ENCODE measurements at places on chromosomes 11 and 22.

DNA sequence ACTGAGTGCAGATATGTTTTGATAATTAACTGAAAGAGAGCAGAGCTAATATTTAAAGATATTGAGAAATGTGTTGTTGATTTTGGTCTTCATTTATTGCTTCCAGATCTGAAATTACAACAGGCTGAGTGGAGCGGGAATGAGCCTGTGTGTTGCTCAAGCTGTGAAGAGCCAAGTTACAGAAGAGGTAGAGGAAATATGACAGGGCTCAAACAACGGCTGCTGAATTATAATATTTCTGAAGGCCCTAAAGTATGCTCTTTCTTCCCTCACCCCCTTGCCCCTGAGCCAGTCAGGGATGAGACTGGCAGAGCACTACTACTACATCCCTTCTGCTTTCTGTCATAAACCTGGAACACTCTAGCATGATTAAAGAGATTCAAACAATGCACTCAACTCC lies 115.6 kb downstream of the FANCF start:
- DNase-seq = no peak

GRCh38 chr22:40400159-40400558 lies 29.8 kb downstream of the SGSM3 start:
- DNase-seq = peak; percentile 70

- peak; percentile 65 for DNase-seq
Measured at GRCh38 chr22:46150655-46151477, 540 bp downstream of the PPARA start.

DNA sequence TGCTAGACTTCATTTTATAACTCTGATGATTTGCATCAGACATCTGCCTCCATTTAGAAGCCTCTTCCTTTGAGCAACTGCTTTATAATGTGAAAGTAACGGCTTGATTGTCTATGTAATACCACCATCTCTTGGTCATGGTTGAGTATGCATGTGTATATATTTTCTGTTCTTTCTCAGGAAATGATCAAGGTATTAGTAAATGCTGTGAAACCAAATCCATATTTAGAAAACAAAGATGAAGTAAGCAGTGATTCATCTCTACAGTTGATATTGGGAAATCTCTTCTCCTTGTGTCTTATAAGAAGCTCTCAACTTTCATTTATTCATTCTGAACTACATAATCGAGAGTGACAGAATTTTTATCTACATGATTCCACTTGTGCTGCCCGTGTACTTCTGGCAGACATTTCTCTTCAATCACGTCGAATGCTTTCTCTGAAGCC lies 104.6 kb upstream of the ANO3 start:
- DNase-seq = no peak

GRCh38 chr11:94148189-94148588 lies 19.5 kb downstream of the PANX1 start:
- DNase-seq = no peak

DNA sequence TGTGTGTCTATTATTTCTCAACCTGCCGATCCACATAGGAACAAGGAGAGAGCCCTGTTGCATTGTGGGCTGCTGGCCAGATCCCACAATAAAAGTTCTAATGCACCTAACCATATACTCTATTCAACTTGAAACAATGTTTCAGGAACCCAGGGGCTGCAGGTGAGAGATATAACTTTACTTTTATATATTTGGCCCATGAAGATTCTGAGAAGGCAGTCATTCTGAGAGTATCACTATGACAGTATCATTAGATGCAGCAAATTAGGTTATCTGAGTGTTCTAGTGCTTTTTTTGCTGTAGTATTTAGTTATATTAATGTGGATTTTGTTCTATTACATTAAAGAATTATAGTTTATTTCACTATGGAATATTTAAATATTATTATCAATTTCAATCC lies 655.1 kb upstream of the ARHGAP42 start:
- DNase-seq = no peak

- DNase-seq = no peak
Measured at GRCh38 chr11:48062649-48063048, 82.3 kb downstream of the PTPRJ start.

DNA sequence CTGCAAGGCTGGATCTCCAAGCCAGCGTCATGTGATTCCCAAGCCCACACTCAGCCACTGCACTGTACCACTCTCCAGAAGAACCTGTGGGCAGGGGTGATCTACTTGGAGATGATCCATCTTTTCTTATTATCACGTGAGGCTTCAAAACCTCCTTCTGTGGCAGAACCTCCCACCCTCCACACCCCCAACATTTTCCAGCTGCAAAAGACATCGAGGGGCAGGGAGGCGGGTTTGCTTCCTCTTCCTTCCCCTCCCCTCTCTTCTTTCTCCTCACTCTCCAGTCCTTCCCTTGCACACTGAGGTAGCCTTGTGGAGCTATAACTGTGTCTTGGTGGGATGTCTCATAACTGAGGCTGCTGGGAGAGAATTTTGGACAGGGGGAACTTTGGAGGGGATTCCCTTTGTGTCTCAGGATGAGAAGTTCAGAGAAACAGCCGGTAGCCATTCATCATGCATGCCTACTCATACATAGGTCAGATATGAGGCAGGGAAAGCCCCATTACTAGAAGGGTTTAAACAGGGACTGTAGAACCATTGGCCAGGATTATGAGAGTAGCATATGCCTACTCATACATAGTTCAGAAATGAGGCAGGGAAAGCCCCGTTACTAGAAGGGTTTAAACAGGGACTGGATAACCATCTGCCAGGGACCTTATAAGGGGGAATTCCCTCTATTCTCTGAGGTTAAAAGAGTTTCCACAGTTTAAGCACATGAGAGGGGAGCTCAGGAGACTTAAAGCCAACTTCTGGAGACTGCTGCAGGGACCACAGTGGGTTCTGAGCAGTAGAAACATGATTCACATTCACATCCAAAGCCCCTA lies 420.7 kb upstream of the CADM1 start:
- no peak for DNase-seq

DNA sequence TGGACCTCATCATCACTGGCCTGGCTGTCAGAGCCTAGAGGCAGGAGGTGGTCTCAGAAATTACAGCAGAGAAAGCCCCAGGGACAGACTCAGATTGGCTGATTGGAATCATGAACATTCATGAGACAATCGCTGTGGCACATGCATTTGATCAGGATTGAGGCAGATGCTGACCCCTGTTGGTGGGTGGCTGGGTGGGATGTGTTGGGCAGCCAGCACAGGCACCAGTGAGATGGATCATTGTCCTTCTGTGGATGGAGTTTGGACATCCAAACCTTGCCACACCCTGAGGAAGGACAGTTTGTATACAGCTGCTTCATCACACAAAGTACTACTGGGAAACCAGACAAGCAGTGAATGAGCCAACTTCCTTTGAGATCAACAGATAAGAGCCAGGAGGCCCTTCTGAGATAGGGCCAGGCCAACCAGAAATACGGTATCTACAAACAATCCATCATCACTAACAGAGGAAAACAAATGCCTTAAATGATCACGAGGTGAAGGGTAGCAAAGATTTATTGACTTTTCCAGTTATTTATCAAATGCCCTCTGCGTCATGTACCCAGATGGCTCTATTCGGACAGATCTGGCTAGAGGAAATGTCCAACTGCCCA lies 17.3 kb downstream of the COMMD9 start:
- no peak for DNase-seq

DNA sequence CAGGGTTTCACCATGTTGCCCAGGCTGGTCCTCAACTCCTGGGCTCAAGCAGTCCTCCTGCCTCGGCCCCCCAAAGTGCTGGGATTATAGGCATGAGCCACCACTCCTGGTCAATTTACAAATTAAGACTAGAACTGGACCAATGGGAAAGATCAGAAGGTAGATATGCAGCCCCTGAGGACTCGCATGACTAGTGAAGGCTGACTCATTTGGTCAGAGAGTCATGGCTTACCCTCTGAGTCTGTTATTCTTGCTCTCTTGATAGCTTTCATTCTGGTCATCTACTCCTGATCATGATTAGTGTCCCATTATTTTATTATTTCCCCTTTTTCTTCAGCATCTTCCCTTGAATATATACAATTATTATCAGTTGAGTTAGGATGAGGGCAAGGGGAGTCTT lies 2.7 kb upstream of the LDHAL6A start:
- DNase-seq = no peak

DNA sequence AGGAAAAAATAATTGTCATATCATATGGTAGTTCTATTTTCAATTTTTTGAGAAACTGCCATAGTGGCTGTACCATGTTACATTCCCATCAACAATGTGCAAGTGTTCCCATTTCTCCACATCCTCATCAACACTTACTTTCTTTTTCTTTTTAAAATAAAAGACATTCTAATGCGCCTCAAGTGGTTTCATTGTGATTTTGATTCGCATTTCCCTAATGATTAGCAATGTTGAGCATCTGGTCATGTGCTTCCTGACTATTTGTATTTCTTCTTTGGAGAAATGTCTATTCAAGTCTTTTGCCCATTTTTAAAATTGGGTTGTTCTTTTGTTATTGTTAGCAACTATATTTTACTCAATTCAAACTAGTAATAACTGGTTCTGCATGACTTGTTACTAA lies 8.4 kb downstream of the MCHR1 start:
- DNase-seq = no peak

DNA sequence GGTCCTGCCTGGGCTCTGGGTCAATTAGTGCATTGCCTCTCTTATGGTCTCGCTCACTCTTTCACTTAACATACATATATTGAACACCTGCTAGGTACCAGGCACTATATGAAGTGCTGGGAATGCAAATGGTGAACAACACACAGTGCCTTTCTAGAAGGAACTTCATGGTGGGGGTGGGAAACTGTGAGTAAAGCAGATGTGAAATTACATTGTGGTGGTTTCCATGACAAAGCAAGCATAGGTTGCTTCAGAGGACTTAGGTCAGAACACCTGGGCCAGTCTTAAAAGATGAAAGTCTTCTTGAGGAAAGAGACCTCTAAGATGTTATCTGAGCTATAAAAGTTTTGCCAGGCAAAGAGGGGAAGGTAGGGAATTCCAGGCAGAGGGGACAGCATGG lies 231.3 kb downstream of the BUD13 start:
- no peak for DNase-seq

DNA sequence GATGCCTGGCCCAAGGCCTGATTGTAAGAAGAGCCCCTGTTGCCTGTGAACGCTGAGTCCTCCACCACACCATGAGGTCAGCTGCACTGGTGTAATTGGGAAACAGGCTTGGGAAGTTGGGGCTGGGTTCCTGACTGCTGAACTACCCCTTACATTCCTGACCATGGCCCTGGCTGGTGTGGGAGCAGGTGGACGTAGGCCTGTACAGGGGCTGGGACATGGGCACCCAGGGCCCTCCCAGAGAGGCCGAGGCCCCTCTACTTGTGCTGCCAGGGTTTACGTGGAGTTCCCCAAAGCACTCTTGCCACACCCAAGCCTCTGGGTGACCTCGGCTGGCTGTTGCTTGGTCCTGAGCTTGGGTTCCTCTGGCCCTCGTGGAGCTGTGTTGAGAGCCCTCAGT lies 5.4 kb downstream of the RELT start:
- DNase-seq = no peak

DNA sequence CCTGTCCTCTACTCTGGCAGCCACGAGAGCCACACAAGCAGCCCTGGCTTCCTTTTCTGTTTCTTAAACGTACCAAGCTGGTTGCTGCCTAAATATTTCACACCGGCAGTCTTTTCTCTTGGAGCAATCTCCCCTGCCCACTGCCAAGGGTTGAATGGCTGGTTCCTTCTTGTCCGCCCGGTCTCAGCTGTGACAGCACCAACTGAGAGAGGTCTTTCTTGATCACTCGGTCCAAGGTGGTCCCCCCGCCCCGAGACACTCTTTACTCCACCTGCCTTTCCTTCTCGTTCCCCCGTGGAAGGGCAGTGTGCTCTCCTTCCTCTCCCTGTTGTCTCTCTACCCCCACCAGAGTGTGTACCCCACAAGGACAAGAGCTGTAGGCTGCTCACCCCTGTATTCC lies 33.7 kb upstream of the IGSF9B start:
- DNase-seq = no peak

DNA sequence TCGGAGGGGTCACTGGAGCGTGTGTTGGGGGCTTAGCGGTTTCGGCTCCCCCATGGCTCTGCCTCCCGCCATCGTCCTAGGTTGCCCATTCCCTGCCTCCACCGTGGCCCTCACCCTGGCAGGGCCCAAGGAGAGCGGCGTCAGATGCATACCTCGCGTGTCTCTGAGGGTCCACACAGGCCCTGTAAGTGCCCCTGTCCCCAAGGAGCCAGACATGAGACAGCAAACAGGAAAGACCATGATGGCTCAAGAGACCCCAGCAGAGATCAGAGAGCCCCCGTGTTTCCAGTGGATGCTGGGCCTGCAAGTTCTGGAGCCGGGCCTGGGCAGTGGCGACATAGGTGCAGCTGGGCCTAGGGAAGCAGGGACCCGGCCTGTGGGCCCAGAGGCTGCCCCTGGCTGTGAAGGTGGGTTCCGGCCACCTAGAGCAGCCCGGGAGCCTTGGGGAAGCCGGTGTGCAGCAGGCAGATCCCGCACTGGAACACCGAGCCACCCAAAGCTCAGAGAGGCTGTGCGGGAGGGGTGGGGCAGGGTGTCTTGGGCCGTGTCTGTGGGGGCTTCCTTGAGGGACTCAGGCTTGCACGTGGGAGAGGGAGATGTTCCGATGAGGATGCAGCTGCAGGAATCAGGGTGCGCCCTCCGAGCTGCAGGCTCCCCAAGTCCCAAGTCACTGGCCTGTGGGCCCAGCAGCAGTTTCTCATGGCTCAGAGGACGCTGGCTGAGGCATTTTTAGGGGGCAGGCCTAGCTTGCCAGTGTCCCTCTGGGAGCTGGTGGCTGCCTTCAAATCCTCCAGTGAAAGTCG lies 126.4 kb downstream of the KCNQ1OT1 start:
- no peak for DNase-seq

DNA sequence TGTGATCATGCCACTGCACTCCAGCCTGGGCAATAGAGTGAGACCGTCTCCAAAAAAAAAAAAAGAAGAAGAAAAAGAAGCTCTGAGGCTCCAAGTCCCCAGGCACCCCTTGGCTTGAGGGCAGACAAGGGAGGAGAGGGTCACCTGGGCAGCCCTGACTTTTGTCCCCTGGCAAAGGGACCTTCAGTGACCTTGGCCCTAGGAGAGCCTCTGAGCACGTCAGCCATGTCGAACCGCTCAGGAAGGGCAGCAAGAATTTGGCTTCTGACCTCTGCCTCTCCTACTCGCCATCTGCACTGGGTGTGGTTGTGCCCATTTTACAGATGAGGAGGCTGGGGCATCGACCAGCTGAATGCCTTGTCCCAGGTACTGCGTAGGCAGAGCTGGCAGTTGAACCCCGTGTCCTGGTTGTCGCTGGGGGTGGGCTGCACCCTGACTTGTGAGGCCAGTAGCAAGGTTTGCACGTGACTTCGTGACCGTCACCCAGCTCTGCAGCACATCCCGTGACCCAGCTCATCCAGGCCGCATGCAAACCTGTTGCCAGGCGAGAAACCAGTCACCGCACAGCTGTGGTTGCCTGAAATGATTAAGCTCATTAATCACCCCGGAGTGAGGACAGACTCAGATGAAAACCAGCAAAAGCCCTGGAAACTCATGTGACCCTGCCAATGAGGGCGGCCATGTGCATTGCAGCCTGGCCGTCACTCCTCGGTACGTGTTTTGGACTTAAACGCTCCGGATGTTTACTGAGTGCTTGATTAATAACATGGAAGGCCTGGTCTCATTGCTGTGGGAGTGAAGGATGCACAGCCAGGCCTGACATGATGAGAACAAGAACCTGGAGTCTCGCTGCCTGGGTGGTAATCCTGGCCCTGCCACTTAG lies 47.7 kb upstream of the PPP6R3 start:
- no peak for DNase-seq

- DNase-seq = no peak
Measured at GRCh38 chr11:2537896-2538724, 93.3 kb downstream of the KCNQ1 start.

- DNase-seq = no peak
Measured at GRCh38 chr11:5232176-5232575, 2.1 kb downstream of the HBD start.

- no peak for DNase-seq
Measured at GRCh38 chr22:23763954-23764353, 1.2 kb downstream of the C22orf15 start.

GRCh38 chr11:47257517-47258316 lies at the start of gene NR1H3:
Gene NR1H3 (plus strand): TSS chr11:47257996. CDS start chr11:47259217, 1,221 bp downstream.
- no peak for DNase-seq
